ENCODE measurements at places on chromosomes 13 and 19.

- DNase-seq: no peak
These were observed 2.6 kb upstream of the MCEMP1 start for GRCh38 chr19:7674010-7675005.

DNA sequence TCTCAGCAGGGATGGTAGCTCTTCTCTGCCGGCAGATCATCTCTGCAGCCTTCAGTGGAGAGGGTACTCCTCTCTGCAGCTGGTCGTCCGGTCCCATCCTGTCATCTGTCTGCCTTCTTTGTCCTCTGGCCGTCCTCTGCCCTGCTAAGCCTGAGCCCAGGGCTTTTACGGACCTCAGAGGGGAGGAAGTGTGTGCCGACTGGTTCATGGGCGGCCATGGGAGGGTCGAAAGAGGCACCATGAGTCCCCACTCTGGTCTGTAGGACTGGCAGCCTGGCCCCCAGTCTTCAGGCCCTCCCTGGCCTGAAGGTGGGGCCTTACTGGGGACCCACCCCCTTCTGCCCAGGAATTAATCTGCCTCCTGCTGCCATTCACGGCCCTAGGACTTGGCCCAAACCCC lies 4.0 kb downstream of the ZNF554 start:
- no peak for DNase-seq

- DNase-seq: peak; percentile 78
These were observed at the start of gene RFXAP for GRCh38 chr13:36818804-36819738. TSS of gene RFXAP (plus strand) at chr13:36819222. CDS start at chr13:36819358, 136 bp downstream.

DNA sequence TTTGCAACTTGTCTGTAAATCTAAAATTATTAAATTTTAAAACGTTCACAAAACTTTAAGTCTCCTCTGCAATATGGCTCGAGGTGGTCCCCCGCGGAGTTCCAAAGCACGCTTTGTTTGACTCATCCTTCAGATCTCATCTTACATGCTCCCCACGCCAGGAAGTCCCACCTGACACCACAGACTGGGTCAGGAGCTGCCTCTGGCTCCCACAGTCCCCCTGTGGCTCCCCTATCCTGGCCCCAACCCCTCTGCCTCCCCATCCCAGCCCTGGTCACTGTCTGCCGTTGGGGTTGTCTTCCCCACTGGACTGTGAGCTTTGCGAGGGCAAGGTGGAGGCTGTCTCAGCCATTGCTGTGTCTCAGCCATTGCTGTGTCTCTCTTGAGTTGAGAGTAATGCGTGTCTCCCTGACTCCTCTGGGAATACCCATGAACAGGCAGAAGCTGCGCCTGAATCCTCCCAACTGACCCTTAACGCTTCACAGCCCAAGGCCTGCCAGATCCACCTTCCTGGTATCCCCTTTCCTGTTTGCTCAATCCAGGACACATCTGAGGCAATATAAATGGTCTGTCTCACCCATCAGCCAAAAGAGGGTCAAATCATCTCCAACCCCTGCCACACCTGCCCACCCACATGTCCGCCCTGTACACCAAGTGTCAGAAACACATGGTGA lies 15.9 kb downstream of the DYRK1B start:
- no peak for DNase-seq

- DNase-seq: no peak
These were observed 617 bp upstream of the IQCN start for GRCh38 chr19:18274781-18275356.

DNA sequence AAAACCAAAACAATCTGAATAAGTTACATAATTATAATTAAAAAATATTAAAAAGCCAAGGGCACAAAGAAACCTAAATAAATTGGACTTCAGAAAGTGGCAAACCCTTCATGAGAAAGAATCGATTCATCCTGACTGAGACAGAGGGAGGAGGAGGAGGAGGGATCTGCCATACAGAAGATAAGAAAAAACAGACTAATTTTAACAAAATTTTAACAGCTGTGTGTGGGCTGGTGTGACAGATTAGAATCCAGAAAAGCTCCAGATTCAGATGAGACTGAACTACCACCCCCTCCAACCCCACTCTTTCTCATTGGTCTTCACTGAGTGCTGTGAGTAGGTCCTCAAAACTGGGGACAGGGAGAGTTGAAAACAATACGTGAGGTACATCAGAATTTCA lies 111.5 kb upstream of the HTR2A start:
- DNase-seq: no peak

DNA sequence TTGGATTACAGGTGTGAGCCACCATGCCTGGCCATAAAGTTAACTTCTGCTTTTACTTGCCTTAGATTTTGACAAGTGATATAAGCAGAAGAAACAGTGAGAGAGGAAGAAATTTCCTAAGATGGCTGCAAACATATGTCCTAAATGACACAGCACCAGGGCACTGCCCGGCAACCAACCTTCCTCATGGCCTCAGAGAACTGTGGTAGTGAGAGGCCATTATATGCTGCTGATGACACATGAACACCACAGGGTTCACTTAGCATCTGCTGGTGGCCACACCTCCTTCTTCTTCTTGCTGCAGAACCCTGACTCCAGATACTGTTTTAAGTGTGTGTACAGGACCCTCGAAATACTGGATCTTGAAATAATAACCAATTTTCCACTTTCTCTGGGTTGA lies 88.2 kb downstream of the KCTD12 start:
- no peak for DNase-seq

DNA sequence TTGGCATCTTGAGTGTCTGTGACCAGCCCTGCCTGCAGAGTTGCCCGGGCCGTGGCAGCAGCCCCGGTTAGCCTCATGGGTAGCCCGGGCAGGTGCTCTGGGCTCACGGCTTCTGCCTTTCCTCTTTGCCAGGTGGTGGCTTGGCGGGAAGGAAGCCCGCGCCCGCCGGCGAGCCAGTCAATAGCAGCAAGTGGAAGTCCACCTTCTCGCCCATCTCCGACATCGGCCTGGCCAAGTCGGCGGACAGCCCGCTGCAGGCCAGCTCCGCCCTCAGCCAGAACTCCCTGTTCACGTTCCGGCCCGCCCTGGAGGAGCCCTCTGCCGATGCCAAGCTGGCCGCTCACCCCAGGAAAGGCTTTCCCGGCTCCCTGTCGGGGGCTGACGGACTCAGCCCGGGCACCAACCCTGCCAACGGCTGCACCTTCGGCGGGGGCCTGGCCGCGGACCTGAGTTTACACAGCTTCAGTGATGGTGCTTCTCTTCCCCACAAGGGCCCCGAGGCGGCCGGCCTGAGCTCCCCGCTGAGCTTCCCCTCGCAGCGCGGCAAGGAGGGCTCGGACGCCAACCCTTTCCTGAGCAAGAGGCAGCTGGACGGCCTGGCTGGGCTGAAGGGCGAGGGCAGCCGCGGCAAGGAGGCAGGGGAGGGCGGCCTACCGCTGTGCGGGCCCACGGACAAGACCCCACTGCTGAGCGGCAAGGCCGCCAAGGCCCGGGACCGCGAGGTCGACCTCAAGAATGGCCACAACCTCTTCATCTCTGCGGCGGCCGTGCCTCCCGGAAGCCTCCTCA lies 9.9 kb downstream of the PLEKHJ1 start:
- DNase-seq: no peak

DNA sequence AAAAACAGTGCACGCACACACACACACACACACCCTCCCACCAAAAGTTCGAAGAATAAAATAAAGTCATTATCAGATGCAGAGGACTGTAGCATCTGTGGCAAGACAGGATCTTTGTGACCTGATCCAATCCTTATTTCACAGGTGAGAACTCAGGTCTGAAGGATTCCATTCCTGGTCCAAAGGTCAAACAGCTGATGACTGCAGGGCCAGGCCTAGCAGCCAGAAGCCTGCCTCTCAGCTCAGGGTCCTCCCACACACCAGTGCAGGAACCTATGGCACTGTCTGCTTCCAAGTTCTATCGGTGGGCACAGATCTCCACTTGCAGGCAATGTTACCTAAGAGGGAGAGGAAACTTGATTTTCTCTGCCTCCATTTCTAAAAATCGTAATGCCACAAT lies 57.5 kb downstream of the SERP2 start:
- no peak for DNase-seq

DNA sequence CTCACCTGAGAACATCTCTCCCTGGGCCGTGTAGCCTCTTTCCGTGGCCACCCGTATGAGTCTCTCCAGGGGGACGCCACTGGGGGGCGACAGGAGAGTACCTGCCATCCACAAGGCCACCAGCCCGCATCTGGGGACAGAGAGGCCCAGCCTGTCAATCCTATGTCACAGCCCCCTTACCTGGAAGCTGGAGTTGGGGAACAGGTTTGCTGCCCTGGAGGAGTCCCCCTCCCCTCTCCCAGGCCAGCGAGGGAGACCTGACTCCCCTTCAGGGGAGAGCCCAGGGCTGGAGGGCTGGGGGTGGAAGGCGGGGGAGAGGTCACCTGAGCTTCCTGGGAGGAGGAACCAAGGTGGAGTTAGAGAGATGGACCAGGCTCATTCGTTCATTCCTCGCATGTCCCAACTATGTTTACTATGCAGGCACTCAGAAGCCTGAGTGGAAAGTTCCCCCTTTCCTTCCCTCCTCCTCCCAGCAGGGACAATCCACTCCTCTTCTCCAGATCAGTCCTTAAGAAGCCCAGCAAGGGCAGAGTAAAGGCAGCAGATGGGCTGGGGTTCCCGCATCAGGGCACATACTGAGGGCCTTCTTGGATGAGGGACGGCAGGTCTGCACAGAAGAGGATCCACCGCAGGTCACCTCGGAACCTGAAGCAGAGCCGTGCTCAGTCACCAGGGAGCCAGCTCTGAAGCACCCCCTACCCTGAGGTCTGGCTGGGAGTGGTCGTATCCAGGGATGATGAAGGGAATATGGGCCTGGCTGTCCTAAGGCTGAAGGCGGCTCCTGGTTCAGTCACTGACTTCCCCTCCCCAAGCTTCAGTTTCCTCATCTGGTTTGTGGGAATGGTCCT lies 5.5 kb downstream of the ACTMAP start:
- no peak for DNase-seq

- DNase-seq: no peak
These were observed 304 bp downstream of the EVI5L start for GRCh38 chr19:7830272-7830771.

- peak; percentile 77 for DNase-seq
These were observed 5.1 kb downstream of the NOTCH3 start for GRCh38 chr19:15195371-15196334.

- DNase-seq: no peak
These were observed 36.9 kb downstream of the CARS2 start for GRCh38 chr13:110669036-110669435.

GRCh38 chr19:29804493-29804892 lies 7.3 kb upstream of the CCNE1 start:
- no peak for DNase-seq

GRCh38 chr13:29676535-29676934 lies 81.0 kb upstream of the SLC7A1 start:
- no peak for DNase-seq

DNA sequence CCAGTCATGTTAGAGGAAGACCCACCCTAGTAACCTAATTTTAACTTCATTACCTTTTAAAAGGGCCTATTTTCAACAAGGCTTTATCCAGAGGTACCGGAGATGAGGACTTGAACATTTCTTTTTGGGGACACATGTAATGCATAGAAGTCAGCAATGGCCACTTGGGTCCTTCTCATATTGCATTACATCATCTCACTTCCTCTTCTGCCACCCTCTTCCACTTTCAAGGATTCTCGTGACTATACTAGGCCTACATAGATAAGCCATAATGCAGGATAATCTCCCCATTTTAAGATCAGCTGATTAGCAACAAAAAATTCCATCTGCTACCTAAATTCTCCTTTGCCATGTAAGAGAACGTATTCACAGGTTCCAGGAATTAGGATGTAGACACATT lies 557.2 kb downstream of the KCTD12 start:
- DNase-seq: no peak

- DNase-seq: no peak
These were observed 52.5 kb upstream of the CLDN10 start for GRCh38 chr13:95499811-95500712.

DNA sequence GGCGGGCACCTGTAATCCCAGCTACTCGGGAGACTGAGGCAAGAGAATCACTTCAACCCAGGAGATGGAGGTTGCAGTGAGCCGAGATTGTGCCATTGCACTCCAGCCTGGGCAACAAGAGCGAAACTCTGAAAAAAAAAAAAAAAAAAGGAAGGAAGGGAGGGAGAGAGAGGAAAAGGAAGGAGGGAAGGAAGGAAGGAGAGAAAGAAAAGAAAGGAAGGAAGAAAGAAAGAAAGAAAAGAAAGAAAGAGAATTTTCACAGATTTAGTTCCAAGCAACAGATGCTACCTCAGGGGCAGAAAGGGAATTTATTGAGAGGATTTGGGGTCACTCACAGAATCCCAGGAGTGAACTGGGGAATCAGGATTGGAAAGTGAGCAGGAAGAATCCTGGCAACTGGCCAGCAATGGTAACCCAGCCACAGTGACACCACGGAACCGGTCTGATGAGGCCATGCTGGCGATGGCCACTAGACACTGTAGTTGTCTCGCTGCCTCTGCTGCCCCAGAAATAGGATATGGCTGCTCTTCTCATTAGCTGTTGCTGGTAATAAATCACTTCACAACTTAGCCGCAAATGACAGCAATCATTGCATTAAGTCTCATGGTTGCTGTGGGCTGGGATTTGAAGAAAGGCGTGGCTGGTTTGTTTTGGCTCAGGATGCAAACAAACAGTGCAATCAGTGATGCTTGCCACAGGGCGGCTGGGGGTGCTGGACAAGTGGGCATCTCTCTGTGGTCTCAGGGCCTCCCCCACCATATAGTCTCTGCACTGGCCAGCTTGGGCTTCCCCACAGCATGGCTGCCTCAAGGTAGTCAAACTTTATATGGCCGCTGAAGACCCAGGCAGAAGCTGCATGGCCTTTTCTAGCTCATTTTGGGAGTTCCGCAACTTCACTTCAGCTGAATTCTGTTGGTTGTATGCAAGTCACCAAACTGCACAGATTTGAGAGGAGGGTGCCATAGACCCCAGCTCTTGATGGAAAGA lies 5.2 kb upstream of the BCAM start:
- DNase-seq: no peak

DNA sequence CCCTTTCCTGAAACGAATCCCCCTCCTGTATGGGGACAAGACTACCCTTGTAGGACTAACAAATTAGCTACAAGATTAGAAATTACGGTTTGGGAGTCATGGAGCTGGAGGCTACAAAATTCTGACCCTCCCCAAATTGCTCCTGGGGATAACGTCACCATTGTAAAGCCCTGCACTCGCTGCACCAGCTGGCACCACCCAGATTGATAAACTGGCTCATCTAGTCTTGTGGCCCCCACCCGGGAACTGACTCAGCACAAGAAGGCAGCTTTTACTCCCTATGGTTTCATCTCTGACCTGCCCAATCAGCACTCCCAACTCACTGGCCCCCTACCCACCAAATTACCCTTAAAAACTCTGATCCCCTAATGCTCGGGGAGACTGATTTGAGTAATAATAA lies 150.6 kb upstream of the TSC22D1 start:
- DNase-seq: no peak

DNA sequence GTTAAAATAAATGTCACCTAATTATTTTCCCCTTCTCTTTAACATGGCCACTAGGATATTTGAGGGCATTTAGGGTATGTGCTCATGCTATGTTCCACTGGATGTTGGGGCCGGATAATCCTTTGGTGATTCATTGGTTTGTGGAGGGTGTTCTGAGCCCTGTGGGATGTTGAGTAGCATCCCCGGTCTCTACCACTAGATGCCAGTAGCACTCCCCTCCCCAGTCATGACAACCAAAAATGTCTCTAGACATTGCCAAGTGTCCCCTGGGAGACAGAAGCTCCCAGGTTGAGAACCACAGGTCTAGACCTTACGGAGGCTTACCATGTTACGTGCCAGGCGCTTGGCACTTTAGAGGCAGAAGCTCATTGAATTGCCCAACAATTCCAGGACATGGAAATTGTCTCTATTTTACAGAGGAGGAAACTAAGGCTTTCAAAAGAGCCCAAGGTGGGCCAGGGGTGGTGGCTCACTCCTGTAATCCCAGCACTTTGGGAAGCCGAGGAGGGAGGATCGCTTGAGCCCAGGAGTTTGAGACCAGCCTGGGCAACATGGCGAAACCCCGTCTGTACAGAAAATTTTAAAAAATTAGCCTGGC lies 14.1 kb downstream of the SHANK1 start:
- no peak for DNase-seq

All from iPS DF 6.9 (cell line).